ENCODE measurements at places on chromosomes 7 and 10.

- no peak for DNase-seq
Measured at GRCh38 chr10:111539246-111539645, 462.4 kb downstream of the ADRA2A start.

DNA sequence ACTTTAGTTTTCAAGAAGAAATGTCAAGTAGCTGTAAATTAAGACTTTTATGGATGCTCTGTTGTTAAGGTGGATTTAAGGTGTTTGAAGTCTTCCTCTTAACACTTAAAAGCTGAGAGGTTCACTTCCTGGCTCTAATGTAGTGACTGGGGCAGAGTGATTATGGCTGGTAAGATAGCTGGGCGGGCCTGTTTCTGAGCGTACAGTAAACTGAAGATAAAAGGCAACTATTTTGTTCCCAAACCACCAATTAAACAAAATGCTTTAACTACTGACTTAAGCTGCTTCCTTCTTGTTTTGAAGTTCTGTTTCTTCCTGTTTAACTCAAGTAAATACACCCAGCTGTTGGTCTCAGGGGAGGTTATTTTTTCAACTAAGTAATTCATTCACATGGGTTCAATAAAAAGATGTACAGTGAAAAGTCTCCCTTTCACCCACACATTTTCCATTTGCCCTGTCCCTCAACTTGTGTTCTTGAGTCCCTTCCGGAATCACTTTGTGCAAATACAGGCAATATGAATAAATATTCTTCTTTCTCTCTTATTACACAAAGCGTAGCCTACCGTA lies 19.3 kb downstream of the VWA2 start:
- DNase-seq, result no peak

- no peak for DNase-seq
Measured at GRCh38 chr7:105016068-105016708, 2.2 kb downstream of the KMT2E start.

DNA sequence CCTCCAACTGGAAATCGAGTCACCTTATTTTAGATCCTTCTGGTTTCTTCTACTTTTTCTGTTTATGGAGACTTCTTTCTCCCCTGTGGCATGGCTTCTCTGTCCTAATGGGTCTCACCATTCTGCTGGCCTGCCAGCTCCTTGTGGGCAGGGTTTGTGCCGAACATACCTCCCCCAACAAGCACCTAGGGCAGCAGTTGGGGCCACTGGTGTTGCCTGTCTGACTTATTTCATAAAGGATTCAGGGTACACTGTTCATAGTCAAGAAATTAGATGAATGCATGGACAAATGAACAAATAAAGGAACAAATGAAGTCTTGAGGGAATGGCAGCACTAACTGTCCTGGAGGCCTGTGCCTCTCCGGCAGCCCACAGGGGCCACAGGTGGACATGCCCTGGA lies 55.6 kb upstream of the DOCK1 start:
- DNase-seq, result no peak

- no peak for DNase-seq
Measured at GRCh38 chr10:60644436-60645130, 133.7 kb upstream of the CDK1 start.

DNA sequence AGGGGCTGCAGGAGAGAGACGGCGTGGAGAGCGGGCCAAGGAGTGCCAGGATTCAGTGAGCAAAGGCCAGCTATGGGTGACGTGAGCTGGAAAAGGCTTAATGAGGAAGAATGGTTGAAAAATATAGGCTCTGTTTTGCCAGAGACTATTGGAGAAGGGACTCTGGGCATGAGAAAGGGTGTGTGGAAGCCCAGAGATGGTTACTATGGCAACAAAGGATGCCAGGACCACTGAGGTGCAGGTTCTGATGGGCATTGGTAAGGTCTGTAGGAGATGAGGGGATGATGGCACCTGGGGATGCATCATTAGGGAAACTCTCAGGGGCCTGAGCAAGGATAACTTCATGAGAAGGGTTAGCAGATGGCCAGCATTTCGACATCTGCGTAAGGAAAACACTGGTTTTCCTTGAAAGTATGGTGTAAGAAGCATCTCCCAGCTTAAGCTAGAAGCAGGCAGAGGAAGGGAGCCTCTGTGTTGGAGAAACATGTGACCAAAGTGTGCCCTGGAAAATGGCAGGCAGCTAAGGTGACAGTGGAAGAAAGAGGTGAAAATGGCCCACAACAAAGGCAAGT lies 21.6 kb upstream of the FAM180A start:
- no peak for DNase-seq

GRCh38 chr10:22333167-22333974 lies 11.9 kb upstream of the SPAG6 start:
- no peak for DNase-seq

DNA sequence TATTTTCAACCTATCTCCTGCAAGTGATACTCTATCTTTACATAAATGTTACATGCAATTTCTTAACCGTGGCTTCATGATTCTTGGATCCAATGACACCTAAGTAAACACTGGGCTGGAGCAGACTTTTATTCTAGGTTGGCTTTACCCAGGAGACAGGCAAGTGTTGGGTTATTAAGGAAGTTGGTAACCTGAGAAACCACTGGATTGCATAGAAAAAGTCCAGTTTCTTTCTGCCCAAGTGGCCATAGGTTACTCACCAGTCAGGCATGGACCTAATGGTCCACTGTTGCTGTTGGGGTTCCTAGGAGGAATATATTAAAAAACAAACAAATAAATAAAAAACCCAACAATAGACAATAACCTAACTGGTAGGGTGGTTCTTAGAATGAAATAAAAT lies 112.8 kb downstream of the SEMA3D start:
- DNase-seq, result no peak

- DNase-seq, result no peak
Measured at GRCh38 chr10:31705136-31705535, 223.5 kb downstream of the ARHGAP12 start.

- no peak for DNase-seq
Measured at GRCh38 chr7:2072042-2072441, 160.7 kb downstream of the MAD1L1 start.

DNA sequence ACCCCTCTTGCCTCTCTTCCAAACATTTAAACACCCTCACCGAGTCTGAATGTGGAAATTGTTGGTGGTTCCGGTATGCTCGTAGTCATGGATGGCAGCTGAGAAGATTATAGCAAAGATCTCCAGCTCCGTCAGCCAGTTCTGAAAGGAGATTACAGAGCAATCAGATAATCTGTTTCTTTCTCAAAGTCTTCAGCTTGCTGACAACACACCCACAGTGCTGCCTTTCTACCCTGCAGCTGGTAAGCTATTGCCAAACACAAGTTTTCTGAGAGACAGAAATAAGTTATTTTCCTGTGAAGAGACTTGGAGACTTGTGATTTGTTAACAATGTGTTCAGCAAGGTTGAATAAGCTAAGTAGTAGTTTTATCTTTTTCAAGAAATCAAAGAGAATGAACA lies 163.6 kb downstream of the PPP1R17 start:
- DNase-seq, result no peak

DNA sequence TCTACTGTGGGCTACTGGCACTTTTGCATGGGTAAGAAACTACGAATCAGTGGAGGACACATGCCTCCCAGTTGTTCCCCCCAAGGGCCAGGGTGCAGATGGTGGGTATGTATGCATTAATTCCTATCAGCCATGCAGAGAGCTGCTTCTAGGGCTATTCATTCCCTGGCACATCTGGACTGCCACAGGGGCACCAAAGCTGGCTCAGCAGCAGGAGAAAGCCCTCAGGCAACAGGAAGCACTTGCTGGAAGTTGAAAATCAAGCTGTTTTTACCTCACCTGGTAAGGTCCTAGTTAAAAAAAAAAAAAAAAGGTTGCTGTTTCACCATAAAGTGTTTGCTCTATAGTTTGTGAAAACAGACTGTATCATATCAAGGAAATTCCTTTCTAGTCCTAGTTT lies 1342.6 kb downstream of the REEP3 start:
- DNase-seq, result no peak

- DNase-seq, result no peak
Measured at GRCh38 chr7:117896339-117896738, 23.1 kb upstream of the CTTNBP2 start.

- DNase-seq, result no peak
Measured at GRCh38 chr7:46752881-46753366, 829.0 kb downstream of the TNS3 start.

GRCh38 chr10:130029209-130029608 lies 65.1 kb upstream of the EBF3 start:
- no peak for DNase-seq

DNA sequence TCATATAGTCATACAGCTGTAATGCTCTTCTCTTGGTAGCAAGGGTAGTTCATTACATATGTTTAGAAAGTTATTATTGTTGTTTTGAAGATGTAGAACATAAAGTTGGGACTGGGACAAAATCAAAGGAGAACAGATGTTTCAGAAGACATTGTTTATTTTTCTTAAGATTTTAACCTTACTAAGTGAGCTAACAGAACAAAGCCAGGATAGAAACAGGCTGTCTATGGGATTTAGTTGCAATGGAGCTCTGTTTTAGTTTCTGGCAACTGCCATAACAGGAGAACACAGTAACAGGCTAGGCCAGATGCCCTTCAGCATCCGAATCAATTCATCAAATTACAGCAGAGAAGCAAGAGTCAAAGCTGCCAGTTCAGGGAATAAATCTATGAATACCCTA lies 382.4 kb downstream of the ARL4A start:
- no peak for DNase-seq

GRCh38 chr7:1193593-1194424 lies 33.8 kb upstream of the ZFAND2A start:
- no peak for DNase-seq

- no peak for DNase-seq
Measured at GRCh38 chr7:41334071-41334862, 368.6 kb downstream of the INHBA start.

GRCh38 chr10:104306897-104307296 lies 31.4 kb downstream of the ITPRIP start:
- DNase-seq, result no peak

- no peak for DNase-seq
Measured at GRCh38 chr7:4762121-4763055, 13.0 kb upstream of the AP5Z1 start.

DNA sequence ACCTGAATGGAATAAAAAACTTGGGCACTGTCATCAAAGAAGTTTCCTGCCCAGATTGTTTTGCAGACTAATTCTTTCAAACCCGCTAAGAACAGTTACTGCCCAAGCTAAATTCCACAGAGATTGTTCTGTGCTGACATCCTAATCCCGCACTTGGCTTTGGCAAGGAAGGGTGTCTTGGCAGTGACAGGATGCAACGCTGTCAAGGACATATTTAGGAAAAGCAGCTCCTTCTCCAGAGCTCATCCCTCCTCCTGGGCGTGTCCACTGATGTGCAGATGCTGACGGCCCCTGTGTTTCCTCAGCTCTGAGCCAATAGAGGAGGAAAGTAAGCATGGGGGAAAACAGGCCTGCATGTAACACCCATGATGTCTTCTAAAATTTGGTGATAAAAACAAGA lies 74.2 kb downstream of the EEPD1 start:
- no peak for DNase-seq

- DNase-seq, result no peak
Measured at GRCh38 chr10:31263903-31264302, 55.1 kb upstream of the ZEB1 start.

GRCh38 chr7:15963206-15963605 lies 276.7 kb upstream of the MEOX2 start:
- no peak for DNase-seq

DNA sequence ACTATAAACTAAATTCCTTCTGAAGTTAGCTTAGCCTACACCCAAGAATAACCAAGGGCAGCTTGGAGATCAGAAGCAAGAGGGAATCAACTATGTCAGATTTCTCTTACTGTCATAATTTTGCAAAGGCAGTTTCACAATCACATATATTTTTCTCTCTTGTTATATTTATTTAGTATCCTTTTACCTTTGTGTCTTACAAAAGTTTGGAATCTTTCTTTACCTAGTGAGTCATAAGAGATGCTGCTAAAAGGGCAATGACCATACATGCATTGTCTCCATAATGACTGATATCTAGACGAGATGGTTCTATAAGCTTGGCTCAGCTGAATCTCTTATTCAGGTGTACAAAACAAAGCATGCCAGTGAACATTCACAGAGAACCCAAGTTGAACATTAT lies 61.1 kb downstream of the PPP1R17 start:
- DNase-seq, result no peak

GRCh38 chr10:76839276-76839675 lies 798.3 kb downstream of the KCNMA1 start:
- no peak for DNase-seq

- no peak for DNase-seq
Measured at GRCh38 chr7:140159497-140159896, 17.3 kb downstream of the KDM7A start.

DNA sequence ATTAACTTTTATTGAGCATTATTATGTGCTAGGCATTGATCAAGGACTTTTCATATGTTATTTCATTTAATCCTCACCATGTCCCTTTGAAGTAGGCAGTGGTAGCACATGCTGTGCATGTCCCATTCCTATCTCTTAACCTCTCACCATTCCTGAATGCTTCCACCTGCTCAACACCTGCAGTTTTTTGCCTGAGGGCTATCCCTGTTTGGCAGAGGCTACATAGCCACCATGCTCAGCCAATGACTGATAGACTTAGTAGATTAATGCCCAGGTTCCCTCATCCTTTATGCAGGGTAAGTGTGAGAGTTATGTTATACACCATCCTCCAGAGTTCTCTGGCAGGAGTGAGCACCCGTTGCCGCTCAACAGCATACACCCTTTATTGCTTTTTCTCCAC lies 387.8 kb downstream of the BBS9 start:
- DNase-seq, result no peak

GRCh38 chr10:93548376-93549071 lies 17.9 kb upstream of the FFAR4 start:
- DNase-seq, result no peak

GRCh38 chr7:7768977-7769709 lies 50.7 kb upstream of the RPA3 start:
- no peak for DNase-seq

GRCh38 chr7:8566016-8566415 lies 132.6 kb downstream of the NXPH1 start:
- no peak for DNase-seq

DNA sequence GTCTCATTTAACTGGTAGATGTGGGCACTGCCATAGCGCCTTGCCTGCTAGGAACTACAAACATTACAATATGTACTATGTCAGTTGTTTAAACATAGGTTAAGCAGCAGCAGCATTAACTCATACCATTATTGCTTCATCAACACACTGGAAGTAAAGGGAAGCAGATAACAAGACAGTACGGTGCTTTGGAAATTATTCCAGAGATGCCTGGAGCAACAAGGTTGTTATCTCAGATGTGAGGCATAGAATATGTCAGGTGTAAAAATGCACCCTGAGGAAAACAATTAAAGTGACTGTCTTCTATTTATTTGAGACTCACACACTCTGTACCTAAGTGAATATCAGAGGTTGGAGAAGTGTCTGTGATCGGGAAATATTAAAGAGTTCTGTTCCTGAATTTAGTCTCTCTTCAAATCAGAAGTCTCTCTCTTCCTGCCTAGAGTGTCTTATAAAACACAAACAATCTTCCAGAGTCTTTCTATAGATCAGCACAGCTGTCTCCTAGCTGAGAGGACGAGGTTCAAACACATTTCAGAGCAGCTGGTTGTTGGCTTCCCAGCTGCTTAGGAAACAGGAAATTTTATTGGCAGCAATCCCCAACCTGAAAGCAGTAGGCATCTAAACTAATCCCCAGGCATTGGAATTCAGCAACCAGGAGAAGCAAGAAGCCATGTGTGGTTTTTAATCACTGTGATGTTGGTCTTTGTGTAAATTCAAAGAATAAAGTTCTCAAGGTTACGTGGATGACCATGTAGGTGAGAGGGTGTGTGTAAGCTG lies 994.4 kb upstream of the LRRTM3 start:
- no peak for DNase-seq

GRCh38 chr7:75915416-75916156 lies 631 bp downstream of the POR start:
- DNase-seq, result no peak
